ENCODE measurements at places on chromosomes 2 and 18. TPM values are rescaled to one million over a fixed set of nuclear protein-coding genes. Genes with fewer than 3 reads are reported as not detected.

Gene APLF
- 4.8 TPM for polyA plus RNA-seq

Gene ZNF521
- polyA plus RNA-seq = 42.2 TPM

Gene SCYGR4
- not detected for polyA plus RNA-seq

Gene ATAD2B
- 23.8 TPM for polyA plus RNA-seq

Gene ACTG2
- polyA plus RNA-seq = 0.40 TPM

Gene FIGN
- polyA plus RNA-seq = 14.1 TPM

Gene TMEM214
- 68.9 TPM for polyA plus RNA-seq

Gene MEP1B
- polyA plus RNA-seq = 0.18 TPM

Gene SERPINE2
- polyA plus RNA-seq = 112 TPM

Gene CYTIP
- polyA plus RNA-seq = 1.7 TPM

Gene COL3A1
- polyA plus RNA-seq = 914 TPM

Gene XDH
- 0.50 TPM for polyA plus RNA-seq

Gene FHOD3
- 42.4 TPM for polyA plus RNA-seq

Gene PLGLB1
- polyA plus RNA-seq = 27.6 TPM

Gene SOCS6
- 34.0 TPM for polyA plus RNA-seq

Gene MGAT4A
- polyA plus RNA-seq = 33.4 TPM

Gene NCKAP1
- 145 TPM for polyA plus RNA-seq

Gene TIMM21
- 73.7 TPM for polyA plus RNA-seq

Gene PAPOLG
- polyA plus RNA-seq = 26.9 TPM

Gene SATB2
- polyA plus RNA-seq = 18.7 TPM

Gene REG3A
- polyA plus RNA-seq = not detected

Gene BOK
- 15.1 TPM for polyA plus RNA-seq

Gene AKAIN1
- not detected for polyA plus RNA-seq

Gene EMILIN2
- 11.8 TPM for polyA plus RNA-seq

Gene HOXD12
- polyA plus RNA-seq = 0.32 TPM

Gene TMEM178A
- 102 TPM for polyA plus RNA-seq

Gene ACTR3
- polyA plus RNA-seq = 168 TPM

Gene PSMA8
- not detected for polyA plus RNA-seq

Gene EVX2
- not detected for polyA plus RNA-seq

Gene HAAO
- polyA plus RNA-seq = 38.9 TPM

Gene ATG9A
- polyA plus RNA-seq = 49.5 TPM

Gene RESP18
- not detected for polyA plus RNA-seq

Gene SOX11
- polyA plus RNA-seq = 22.9 TPM

Gene FAM124B
- polyA plus RNA-seq = 2.6 TPM

Gene POTEI
- polyA plus RNA-seq = 0.08 TPM

Gene GPR35
- polyA plus RNA-seq = 2.9 TPM

Gene GNAL
- 4.9 TPM for polyA plus RNA-seq

Gene LANCL1
- polyA plus RNA-seq = 88.4 TPM

Gene GKN2
- not detected for polyA plus RNA-seq

Gene CRIM1
- 90.0 TPM for polyA plus RNA-seq

Gene THAP4
- polyA plus RNA-seq = 50.0 TPM

Gene EPB41L3
- polyA plus RNA-seq = 63.6 TPM

Gene OR6B2
- not detected for polyA plus RNA-seq

Gene ADAM17
- polyA plus RNA-seq = 56.6 TPM

Gene ELOA2
- not detected for polyA plus RNA-seq

Gene GLI2
- 10.8 TPM for polyA plus RNA-seq

Gene RETREG2
- polyA plus RNA-seq = 105 TPM

Gene FBXO48
- 2.3 TPM for polyA plus RNA-seq

Gene HSPE1
- 252 TPM for polyA plus RNA-seq

Gene CRYGA
- not detected for polyA plus RNA-seq

Gene ZNF804A
- polyA plus RNA-seq = 2.1 TPM

Gene RAPH1
- polyA plus RNA-seq = 17.8 TPM

Gene TTLL4
- polyA plus RNA-seq = 47.2 TPM

Gene PRSS56
- polyA plus RNA-seq = not detected

Gene GAL3ST2
- polyA plus RNA-seq = 0.76 TPM

Gene TUBA4B
- 0.75 TPM for polyA plus RNA-seq

Data from left kidney (tissue), 8 donors.